ENCODE measurements at places on chromosomes 6 and 20. TPM values are rescaled to one million over a fixed set of nuclear protein-coding genes. Genes with fewer than 3 reads are reported as not detected.

NMBR gene
- not detected for total RNA-seq

TCP11 gene
- total RNA-seq, result not detected

PXMP4 gene
- 3.6 TPM for total RNA-seq

OPRM1 gene
- total RNA-seq, result not detected

CALHM6 gene
- 1.4 TPM for total RNA-seq
